NB4 (cell line): ENCODE measurements at places on chromosomes 1 and 21.

DNA sequence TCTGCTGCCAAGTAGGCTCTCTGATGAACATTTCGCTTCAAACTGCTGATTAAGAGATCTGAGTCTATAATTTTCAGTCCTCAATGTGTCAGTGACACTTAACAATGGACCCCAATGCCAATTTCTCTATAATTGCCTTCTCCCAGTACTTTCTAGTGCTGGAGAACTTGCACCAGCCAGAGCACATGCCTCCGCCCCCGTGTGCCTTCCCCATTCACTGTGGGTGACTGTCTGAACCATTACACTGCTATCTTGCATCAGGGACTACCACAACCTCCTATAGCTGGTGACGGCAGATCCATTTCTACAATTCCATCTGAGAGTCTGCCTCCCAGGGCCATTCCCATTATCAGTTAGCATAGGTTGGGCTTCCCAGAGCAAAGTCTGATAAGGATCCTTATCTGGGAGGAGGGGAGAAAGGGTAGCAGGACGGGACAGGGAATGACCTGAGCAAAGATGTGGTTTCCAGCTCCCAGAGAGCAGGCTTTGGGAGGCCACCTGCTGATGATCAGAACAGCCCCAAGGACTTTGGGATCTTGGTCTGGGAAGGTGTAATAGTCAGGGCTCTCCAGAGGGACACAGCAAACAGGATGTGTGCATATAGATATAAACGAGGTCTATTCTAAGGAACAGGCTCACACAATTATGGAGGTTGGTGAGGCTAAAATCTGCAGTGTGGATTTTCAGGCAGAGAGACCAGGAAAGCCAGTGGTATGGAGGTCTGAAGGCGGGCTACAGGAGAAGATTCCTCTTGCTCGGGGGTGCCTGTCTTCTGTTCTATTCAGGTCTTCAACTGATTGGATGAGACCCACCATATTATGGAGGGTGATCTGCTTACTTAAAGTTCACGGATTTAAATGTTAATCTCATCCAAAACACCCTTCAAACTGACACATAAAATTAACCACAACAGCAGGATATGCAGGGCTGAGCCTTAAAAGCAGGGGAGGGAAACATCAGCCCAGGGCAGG, 238.2 kb downstream of the PTPRU start:
- DNase-seq, result no peak

DNA sequence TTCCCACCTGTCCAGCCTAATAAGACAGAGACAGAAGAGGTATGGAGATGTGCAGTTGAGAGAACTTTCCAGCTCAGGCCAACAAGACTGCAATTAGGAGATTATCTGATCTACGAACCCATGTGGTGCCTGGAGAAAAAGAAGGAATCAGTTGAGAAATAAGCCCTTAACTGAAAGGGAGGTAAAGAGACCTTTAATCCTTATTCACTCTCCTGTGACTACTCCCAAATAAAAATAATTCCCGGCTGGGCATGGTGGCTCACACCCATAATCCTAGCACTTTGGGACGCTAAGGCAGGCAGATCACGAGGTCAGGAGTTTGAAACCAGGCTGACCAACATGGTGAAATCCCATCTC, 31.9 kb upstream of the SARS1 start:
- no peak for DNase-seq

DNA sequence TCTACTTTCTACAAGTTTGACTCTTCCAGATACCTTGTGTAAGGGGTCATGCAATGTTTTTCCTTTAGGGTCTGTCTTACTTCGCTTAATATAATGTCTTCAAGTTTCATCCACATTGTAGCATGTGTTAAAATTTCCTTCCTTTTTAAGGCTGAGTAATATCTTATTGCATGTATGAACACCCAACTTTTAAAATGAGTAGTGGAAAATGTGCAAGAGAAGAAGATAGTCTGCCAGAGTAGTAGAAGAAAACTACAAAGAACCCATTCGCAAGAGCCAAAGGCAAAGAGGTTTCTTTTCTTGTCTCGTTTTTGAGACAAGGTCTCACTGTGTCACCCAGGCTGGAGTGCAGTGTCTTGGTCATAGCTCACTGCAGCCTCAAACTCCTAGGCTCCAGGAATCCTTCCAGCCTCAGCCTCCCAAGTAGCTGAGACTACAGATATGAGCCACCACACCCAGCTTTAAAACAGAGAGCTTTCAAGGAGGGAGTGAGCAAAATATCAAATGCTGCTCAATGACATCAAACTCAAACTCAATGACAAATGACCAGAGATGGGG, 9.4 kb downstream of the IL23R start:
- no peak for DNase-seq

DNA sequence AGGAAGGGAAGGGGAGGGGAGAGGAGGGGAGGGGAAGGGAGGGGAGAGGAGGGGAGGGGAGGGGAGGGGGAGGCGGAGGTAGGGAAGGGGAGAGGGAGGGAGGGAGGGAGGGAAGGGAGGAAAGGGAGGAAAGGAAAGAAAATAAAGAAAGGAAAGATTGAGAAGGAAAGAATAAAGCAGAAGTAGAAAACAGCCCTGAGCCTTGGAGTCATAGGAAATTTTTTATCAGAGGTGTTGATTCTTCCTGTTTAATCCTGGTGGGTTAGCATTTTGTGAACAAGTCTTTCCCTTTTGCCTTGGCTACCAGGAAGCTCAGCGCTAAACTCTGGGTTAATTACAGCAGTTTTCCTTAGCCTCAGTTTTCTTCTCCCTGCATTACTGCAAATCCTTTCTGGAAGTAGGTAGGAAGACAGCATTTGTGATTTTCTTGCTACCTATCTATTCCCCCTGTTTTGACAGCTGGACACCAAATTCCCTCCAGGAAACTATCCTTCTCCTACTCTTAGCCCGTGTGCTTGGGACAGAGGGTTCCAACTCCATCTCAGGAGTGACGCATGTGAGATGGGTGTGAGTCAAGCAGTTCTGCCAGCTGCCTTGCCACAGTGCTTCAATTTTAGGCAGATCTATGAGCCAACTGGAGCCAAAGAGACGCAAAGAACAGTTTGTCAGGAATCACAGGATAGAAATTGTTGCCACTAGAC, 26.9 kb downstream of the TOMM20 start:
- DNase-seq, result no peak

DNA sequence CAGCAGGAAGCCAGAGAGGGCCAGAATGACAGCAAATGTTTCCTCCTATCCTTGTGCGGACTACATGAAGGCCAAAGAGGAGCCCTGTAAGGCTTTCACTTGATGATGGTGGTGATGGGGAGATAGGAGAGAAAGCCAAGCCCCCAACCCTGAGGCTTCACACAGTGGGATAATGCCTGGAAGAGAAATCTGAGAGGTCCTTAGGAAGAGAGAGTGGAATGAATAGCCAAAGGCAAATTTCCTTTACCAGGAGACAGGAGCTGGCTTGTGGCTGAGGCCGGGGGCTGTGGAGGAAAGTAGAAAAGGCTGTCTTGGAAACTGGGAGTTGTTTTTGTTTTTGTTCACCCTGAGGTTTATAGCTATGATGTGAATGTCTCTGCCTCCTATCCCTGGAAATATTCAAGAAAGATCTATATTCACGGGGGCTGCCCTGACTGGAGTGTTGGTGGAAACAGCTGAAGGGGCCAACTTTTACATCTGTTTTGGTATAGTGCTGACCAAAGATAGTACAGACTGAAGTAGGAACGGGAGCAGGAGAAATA, 13.0 kb upstream of the RNF19B start:
- DNase-seq, result no peak

DNA sequence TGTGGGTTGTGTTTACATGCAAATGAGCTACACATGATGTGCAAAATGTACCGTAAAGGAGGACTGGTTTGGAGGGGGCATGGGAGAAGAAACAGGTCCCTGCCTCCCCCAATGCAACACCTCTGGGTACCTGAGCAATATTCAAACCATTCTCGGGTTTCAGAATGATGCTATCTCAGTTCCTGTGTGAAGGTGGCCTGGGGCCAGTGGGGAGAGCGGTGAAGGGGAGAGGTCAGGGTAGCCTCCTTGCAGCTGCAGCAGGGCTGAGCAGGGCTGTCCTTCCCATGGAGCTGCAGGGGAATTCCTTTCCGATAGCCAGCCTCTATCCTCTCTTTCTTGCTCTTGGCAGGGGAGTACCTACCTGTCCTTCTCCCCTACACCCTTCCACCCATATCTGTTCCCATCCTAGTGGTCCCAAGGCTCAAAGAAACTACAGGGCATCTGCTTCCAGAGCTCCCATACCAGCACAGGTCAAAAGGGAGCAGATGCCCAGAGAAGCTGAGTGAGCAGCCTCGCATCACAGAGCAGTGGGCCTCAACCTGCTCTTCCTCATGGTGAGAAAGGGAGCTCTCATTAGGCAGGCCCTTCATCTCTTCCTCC, 11.9 kb downstream of the MEF2D start:
- DNase-seq, result no peak

DNA sequence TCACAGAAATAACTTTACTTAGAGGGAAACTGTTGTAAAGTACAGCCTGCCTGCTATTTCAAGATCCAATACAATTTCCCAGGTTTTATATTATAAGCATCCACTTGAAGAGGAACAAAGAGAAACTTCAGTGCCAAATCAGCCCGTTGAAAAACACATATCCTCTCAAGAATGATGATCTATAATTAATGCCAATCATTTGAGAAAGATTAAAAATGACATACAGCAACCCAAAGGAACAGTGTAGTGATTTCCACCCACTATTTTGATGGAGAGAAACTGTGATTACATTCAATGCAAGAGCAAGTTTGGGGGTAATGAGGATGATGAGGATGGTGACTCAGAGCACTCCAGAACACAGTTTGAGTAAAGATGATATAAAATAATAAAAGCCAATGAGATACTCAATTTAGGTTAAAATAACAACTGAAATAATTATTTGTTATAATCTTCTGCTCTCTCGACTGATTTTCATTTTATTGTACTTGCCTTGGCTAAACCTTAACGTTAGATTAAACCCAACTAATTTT, 715.5 kb downstream of the NCAM2 start:
- DNase-seq, result no peak

- peak; percentile 90 for DNase-seq
Observed at GRCh38 chr1:36160949-36161485, 5.1 kb downstream of the MAP7D1 start.

- DNase-seq, result no peak
Observed at GRCh38 chr1:150890033-150890416, 3.1 kb downstream of the CTXND2 start.

- DNase-seq, result no peak
Observed at GRCh38 chr1:36366091-36366661, 19.5 kb downstream of the STK40 start.

DNA sequence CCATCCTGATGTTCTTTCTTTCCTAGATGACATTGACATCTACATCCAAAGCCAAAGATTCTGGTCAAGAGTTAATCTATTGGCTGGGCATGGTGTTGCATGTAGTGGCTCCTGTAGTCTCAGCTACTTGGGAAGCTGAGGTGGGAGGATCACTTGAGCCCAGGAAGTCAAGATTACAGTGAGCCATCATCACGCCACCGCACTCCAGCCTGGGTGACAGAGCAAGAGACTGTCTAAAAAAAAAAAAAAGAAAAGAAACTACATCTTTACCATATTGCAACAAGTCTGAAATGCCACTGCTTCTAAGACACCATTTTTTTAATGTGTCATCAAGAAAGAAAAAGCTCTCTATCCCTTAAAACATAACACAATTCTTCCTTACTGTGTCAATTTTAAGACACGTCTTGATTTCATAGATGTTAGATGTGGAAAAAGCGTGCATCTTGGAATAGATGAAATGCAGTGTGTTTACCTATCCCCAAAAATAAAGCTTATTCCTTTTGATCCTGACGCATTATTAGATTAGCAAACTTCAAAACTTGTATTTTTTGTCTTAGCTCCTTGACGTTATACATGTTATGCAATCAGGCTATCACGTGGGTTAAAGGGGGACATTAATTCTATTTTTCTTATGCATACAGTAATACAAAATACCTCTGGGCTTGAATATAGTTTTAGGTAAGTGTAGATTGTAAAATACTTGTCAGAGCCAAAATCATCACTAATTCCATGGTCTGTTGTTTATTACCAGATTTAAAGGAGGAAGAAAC, 46.3 kb downstream of the ELAPOR1 start:
- no peak for DNase-seq

GRCh38 chr1:220710333-220710732, 20.2 kb downstream of the C1orf115 start:
- DNase-seq, result no peak

- peak; percentile 87 for DNase-seq
Observed at GRCh38 chr1:145997016-145997717, 788 bp upstream of the TXNIP start.

DNA sequence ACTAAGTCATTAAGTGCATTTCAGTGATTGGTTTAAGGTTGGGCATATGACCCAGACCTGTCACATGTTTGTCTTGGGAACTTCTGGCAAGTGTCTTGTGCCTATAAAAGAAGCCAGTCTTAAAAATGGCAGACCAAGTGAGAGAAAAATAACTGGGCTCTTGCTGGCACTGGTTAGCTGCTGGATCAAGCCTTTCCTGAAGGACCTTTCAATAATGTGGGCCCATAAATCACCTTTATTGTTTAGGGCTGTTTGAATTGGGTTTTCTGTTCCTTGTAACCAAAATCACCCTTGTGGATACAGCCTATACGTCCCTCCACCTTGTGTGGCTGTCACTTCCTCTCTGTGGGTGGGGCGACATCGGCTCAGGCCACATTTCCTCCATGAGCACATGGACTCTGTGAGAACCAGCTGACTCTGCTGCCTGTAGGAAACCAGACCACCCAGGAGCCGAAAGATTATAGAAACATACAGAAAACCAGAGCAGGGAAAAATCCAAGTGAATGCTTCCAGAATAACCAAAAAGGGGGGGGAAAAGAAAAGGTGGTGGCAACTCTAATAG, 25.6 kb upstream of the WNT4 start:
- peak; percentile 15 for DNase-seq

GRCh38 chr1:164051782-164052181, 507.2 kb upstream of the PBX1 start:
- DNase-seq, result no peak

- no peak for DNase-seq
Observed at GRCh38 chr1:119947468-119947867, 51.2 kb upstream of the ADAM30 start.

- DNase-seq, result peak; percentile 89
Observed at GRCh38 chr21:34020005-34020847, 53.2 kb upstream of the MRPS6 start.

DNA sequence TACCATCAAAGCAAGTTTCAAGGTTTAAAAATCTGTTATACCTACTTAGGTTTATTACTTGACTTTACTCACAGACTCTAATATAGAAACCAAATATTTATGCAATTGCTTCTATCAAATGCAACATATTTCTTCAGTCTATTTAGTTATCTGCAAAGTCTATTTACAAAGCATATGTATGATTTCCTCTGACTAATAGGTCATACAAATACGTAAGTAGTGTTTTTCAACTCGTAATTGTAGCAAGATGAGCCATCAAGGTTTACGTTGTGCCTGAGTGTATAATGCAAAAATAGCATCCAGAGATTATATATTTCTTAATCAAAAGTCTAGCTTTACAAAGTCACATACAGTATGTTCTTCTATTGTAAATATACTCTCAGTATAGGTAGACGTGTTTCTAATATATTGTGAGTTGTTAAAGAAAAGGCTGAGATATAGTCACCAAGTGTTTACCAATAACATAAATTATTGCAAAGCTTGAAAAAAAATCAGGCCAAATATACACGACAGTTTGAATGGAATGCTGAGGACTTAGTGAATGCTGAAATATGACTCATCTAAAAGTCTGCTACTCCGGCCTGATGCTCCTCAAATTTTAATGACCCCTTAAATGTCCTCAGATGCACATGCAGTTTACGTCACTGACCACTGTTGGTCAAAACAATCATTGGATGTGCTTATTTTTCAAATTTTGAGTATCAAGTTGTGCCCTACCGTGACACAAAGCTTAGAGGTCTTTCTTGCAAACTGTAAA, 48.4 kb downstream of the ADAMTS5 start:
- no peak for DNase-seq
